Stimulated activated CD4-positive, alpha-beta T cell treated with anti-CD3 and anti-CD28 coated beads, TNF-alpha, amount 100 ng/mL, for 48 hours (primary cell): ENCODE measurements at places on chromosomes 2 and 18.

DNA sequence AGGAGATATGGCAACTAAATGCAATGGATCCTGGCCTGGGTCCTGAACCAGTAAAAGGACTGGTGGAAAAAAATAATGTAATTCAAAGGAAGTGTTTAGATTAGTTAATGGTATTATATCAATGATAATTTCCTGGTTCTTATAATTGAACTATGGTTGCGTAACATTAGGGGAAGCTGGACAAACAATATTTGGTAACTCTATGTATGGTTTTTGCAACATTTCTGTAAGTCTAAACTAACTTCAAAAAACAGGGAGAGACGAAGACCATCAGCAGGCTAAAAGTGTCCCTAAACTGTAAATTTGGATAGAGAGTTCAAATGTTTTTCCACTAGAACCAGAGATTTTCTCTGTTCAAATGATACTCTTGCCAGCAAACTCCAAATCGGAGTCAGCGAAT lies 36.9 kb downstream of the KLF7 start:
- DNase-seq: no peak

DNA sequence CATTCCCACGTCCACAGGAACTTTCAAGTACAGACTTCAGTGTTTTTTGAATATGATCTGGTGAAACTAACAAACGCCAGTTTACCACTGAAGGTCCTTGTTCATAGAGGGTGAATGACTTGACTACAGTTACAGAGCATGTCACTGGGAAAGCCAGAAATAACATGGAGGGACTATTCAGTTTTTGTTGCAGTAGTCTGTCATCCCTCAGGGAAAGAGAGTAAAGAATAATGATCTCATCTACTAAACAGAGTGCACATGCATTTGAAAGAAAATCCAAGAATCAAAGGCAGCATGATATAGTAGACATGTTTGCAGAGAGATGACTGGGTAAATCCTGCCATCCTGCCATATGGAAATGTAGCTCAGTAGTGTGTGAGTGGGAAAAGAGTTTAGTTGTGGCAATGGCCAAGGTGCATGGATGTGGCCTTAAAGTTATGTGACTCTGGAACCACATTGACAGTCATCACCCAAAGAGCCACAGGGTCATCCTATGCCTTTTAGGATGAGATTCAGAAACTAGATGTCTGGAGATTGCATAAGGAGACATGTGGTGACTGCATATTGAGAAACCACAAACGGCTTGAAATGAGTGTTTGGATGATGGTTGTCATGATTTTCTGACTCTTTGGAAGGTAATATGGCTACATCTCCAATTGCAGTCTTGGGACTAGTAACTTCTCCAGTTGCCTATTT lies 125.3 kb upstream of the ZEB2 start:
- DNase-seq: no peak

DNA sequence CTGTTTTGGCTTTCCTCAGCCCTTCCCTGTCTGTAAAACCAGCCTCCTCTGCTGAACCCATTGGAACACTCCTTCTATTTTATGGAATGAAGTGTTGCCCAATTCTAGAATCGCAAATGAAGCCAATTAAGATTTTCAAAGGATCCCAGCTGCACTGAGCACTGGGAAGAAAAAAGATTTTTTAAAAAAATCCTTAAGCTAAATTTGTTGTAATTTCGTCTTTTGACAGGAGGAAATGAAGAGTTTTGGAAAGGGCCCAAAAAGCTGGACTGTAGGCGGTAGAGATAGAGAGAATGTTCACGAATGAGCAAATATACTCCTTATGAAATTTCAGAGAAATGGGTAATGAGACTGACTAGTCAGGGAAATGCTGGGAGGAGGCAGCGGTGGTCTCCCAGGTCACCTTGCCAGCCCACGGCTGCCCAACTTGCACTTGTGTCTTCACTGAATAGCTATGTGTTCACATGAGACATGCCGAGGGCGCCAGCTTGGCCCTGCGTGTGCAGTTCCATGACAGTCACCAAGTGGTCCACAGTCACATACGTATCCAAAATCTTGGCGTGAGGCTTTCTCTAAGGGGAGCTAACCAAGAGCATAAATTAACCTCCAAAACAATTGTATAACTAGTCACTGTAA lies 69.9 kb downstream of the SGPP2 start:
- no peak for DNase-seq

- no peak for DNase-seq
These were observed 38.4 kb downstream of the EIF4E2 start for GRCh38 chr2:232588680-232589585.

- DNase-seq: no peak
These were observed 47.0 kb downstream of the IWS1 start for GRCh38 chr2:127479219-127479825.

- no peak for DNase-seq
These were observed 95.5 kb downstream of the LTBP1 start for GRCh38 chr2:33042265-33042664.

- DNase-seq: no peak
These were observed 75.3 kb downstream of the EPAS1 start for GRCh38 chr2:46372475-46372874.
